ENCODE measurements at places on chromosomes 7 and 10.

GRCh38 chr10:99631496-99631895, 11.3 kb upstream of the SLC25A28 start:
- DNase-seq = no peak

DNA sequence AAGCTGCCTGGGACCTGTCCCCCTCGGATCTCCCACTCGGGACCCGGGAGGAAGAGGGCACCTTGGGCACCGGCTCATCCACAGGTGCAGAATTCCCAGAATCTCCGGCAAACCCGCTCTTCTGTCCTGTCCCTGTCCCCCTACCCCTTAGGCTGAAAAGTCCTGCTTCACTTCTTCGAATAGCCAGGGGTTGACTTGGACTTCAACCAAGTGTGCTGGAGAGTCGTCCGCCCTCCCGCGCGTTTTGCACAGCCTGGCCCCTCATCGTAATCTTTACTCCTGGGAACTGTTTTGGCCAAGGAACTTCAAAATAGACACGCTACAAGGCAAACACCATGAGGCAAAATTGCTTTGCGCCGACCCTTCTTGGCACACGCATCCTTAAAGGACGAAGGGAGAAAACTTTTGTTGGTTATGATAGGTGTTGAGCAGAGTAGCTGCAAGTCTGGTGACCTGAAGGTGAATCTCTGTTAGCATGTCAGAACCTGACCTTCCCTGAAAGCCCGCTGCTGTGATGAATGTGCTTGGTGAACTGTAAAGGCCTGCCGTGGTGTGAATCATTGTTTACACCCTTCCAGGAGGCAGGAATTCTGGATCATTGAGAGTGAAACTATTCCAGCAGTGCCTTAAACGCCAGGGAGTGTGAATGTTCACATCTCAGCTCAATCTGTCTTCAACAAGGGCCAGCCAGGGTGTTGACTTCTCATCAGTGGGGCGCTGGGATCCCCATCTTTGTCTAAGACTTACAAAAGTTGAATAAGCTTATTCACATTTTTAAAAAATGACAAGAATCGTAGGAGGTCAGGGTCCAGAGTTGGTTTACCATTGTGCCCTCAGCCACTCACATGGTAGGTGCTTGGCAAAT, 589 bp upstream of the RAPGEF5 start:
- no peak for DNase-seq

GRCh38 chr10:21493784-21494183, 31.7 kb downstream of the SKIDA1 start:
- no peak for DNase-seq

DNA sequence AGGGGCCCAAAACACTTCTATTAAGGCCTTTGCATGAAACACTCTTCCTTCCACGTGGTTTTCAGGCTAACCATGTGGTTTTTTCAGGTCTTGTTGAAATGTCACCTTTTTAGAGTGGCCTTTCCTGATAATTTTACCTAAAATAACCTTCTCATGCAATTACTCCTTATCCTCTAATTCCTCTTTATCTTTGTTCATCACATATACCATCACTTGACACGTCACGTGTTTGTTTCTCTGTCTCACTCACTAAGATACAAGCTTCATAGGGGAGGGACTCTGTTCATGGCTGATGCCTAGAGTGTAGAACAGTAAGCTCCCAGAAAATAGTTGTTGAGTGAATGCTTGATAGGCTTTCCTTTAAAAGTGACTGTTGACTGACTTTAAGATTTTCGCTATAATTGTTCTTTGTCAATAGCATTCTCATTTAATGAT, 63.7 kb downstream of the ST7 start:
- no peak for DNase-seq

DNA sequence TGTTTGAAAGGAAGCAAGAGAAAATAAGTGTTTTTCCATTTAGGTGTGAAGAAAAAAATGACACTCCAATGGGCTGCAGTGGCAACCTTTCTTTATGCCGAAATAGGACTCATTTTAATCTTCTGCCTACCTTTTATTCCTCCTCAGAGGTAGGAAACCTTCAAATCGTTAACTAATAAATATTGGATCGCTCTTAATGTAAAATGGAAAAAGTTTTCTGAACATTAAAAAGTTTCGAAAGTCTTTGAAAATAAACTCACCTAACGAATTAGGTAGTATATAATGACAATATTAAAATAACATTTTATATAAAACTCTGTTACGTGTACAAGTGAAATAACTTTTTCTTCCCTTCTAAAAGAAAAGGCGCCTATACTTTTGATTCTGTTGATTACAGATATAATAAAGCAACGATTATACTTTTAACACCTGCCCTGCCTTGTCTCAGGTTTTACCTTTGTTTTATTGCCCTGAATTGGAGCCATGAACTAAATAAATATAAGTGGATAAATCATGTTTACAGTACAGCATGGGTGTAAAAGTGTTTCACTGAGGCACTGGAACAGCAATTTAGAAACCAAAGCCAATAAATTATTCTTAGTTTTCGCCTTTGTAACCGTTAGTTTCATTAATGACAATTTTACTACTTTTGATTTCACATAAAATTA, 804 bp downstream of the BCAP29 start:
- no peak for DNase-seq

DNA sequence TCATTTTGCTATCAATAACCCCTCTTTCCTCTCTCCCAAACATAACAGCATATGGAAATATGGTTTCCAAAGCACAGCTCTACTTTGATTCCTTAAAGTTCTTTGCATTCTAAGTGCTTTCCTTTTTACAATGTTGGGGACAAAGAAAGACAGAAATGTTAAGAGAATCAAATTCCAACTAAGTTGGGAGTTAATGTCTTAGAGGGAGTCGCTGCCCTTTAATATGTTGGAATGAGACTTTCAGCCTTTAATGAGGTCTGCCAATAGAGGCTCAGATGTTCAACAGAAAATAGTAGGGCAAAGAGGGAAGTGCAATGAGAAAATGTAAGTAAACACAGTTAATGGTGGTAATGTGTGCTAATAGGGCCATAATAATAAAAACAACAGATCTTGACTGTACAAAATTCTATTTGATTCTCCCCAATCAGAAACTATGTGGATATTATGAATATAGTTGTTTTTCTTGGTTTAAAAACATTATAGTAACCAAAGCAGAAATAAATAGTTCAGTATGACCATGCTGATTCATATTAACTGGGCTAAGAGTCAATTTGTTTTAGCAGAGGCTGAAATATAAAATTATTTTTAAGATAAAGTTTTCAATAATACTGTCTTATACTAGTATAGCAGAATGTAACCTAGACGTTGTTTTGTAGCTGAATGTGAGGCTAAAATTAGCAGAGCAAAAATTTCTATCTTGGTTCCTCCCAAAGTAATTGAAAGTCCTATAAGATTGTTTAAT, 10.3 kb downstream of the HYCC1 start:
- no peak for DNase-seq

GRCh38 chr10:73628405-73628804, 12.9 kb downstream of the MYOZ1 start:
- no peak for DNase-seq

DNA sequence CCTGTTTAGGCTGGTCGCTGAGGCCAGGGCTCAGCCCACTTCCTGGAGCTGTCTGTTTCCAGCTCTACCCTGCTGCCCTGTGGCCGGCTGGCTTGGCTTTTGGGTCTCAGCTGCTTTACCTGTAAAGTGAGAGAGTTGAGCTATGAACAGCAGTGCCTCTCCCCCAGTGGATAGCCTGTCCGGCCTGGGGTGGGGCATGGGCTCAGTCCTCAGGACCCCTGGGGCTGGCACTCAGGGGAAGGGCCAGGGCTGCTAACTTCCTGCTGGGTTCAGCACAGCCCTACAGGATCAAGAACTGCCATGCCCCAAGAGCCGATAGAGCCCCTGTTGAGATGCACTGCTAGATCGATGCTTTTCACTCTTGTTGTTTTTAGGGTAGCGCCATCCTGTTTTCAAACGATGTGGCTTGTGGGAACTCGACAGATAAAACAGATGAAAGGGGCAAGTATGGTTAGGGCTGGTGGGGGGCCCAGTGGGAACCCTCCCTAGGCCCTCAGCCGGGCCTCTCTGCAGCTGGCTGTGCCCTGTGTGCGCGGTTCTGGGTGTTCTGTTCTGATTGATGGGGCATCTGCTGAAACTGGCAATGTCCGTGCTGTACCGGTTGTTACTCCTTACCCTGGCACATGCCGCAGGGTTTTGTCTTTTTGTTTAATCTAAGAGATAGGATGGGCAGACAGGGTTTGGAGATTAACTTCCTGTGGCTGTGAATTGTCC, 10.0 kb upstream of the SFRP5 start:
- DNase-seq = no peak

- DNase-seq = no peak
Observed at GRCh38 chr7:103499976-103500375, 54.0 kb upstream of the SLC26A5 start.

GRCh38 chr7:69619635-69620034, 21.4 kb downstream of the AUTS2 start:
- DNase-seq = no peak

DNA sequence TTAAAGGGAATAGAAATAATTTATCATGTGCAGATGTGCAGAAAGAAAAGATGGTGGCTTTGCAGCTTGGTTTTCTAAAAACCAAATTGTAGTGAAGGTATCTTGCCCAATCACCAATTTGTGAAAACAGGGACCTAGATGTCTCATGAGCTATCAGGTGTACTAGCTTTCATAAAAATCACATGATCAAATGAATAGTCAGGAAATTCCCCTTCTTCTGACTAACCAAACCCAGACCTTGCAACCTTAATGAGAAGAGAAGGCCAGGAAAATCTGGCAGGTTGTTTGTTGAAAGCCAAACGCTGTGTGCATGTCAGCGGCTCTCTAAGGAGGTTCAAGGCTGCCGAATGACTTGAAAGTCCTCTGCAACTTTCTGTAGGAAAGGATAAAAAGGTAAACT, 304.4 kb upstream of the NRP1 start:
- DNase-seq = no peak

DNA sequence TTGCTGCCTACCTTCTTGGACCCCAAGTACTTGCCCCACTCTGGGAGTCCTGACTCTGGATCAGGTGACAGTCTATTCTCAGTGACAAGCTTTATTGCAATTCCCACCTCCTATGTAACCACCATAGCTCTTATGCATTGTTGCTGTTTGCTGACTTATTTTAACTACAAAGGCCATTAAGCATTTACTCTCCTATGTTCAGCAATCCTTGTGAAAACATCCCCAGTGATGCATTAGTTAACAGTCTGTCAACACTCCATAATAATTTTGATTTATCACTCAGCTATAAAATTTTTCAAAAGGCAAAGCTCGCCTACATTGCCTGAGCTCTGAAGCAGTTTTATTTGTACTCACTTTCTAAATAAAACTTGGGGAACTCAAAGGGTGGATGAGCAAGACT, 871.8 kb upstream of the SORCS1 start:
- no peak for DNase-seq

GRCh38 chr7:92425311-92425947, 21.9 kb upstream of the GATAD1 start:
- DNase-seq = no peak

DNA sequence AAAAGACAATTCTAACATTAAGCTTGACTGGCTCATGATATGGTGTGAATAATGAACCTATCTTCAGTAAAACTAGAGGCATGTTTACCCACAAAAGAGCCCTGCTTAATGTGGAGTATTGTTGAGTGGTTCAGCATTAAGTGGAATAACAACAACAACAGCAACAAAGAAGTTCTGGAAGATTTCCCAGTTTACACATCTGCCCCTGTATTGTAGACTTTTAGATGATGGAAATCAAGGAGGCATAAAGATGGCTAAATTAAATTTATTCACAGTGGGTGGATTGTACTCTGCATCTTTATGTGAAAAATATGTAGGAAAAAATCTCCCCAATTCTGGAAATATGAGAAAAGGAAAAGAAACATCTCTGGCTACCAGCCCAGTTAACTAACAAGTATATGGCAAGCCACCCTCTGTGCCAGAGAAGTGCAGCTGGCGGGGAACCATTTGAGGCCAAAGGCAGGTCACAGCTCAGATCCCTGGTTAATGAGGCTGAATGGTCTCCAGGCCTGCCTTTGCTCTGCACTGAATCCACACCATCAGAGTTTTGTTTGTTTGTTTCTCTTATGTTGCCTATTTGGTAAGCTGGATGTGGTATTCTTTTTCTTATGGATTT, 186.0 kb downstream of the SEMA3D start:
- DNase-seq = no peak

DNA sequence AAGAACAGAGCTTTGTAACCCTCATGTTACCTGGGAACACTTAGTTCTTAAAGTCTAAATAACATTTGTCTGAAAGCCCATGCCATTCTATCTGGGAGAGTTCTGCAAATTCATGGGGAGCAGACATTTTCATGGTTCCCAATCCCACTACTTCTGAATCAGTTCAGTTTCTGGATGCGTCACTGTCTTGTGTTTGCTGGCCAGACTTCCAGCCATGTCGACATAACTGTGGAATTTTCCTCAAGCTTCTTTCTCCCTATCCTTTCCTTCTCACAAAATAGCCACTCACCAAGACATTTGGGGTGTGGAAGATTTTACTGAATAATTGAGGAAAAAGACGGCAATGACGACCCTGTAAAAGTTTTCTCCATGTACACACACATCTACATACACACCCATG, 272.5 kb downstream of the NEBL start:
- no peak for DNase-seq

DNA sequence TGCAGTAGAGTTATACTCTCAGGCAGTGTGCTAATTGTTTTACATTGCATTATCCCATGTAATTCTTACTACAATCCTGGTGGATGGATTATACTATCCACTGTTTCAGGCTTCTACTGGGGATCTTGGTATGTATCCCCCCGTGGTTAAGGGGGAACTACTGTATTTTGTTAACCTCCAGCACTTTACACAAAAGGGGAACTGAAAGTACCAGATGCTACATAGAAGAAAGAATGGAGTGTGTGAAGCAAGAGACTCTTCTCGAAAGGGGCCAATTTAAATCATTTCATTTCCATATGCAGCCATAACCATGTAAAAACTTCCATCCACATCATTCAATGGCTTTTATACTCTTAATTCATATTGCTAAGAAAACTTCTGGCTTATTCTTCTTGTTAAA, 69.4 kb downstream of the C1GALT1 start:
- DNase-seq = peak; percentile 72

GRCh38 chr10:1377231-1377630, 321.0 kb downstream of the WDR37 start:
- no peak for DNase-seq

- DNase-seq = no peak
Observed at GRCh38 chr7:94507962-94508361, 1.6 kb upstream of the CASD1 start.

DNA sequence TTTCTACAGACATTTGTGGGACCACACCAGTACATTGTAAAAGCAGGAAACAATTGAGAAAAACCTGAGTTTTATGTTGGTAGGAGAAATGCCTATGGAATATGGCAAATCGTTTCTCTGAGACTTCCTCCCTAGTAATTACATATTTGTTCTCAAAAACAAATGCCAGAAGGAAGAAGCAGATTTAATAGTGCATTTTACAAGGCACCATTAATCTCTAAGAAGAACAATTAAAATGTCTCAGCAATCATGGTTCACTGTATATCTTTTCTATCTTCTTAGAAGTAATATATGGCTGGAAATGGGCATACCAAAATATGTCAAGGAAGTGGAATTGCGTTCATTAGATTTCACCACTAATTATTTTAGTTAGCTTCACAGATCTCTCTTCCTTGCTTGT, 13.3 kb downstream of the CAV1 start:
- no peak for DNase-seq
